ENCODE measurements at places on chromosomes 6 and 20.

GRCh38 chr6:37655666-37656065 lies 42.0 kb downstream of the MDGA1 start:
- DNase-seq: no peak

- no peak for DNase-seq
Measured at GRCh38 chr6:22112461-22112860, 184.4 kb downstream of the PRL start.

DNA sequence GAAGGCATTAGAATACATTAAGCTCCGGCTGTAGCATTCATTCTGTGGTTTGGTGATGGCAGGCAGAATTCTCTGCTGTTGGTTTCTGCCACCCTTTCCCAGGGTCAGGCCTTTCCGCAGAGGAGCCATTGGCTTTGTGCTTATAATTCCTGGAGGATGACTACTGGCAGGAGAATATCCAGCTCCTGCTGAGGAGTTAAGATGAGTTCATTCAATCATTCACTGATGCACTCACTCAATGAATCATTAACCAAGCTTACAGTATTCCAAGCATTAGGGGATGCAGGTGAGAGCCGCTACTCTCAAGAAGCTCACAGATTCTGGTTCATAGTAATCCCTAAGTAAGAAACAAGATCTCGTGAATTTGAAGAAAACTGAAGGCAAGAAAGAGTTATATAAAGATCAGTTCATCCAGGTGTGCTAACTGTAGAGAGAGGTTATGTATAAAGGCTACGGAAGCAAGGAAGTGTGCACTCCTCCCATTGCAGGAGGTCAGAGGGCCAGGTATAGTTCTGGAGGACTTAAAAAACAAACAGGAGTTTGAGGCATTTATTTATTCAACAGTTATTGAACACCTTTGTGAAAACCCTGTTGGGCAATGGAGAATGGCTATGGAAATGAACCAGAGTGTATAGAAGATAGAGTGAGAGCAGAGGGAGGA lies 75.5 kb downstream of the HMGN3 start:
- DNase-seq: no peak

- no peak for DNase-seq
Measured at GRCh38 chr6:45637611-45638257, 260.0 kb upstream of the SUPT3H start.

DNA sequence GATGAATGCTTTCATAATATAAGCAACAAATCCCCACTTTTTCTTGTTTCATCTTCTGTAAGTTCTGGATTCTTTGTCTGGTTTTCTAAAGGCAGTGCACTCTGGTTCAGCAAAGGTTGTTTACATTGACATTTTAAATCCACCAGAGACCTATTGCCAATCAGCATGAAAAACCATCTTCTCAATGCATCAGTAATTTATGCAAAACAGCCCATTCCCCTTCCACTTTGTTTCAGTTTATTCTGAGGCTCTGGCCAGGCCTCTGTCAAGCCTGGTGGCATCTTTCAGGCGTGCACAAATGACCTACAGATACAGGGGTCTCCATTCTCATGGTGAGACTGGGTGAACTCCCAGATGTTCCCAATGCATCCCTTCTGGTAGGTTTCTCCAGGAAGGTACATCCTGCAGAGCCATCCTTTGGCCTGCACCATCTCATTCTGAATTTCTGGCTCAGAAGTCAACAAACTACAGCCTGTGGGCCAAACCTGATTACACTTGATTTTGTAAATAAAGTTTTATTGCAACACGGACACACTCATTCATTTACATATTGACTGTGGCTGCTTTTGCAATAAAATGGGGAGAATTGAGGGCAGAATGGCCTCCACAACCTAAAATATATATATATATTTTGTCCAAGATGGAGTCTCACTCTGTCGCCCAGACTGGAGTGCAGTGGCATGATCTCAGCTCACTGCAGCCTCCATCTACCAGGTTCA lies 405.4 kb downstream of the PREX1 start:
- no peak for DNase-seq

DNA sequence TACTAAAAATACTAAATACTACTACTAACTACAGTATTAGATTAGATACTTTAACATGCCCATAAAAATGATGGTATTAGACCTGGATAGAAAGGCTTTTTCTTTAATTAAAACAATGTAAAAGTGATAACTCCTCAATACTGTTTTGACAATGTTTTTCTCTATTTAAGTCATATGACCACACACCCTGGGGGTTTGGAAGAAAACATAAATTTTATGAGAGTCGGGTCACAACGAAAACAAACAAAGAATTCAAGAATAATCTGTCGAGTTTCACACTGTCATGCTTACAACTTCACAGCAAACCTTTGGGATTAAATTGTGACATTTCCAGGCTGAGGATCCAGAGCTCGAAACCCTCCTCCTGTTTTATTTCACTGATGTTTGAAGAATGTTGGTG lies 107.4 kb upstream of the SOX4 start:
- DNase-seq: no peak

DNA sequence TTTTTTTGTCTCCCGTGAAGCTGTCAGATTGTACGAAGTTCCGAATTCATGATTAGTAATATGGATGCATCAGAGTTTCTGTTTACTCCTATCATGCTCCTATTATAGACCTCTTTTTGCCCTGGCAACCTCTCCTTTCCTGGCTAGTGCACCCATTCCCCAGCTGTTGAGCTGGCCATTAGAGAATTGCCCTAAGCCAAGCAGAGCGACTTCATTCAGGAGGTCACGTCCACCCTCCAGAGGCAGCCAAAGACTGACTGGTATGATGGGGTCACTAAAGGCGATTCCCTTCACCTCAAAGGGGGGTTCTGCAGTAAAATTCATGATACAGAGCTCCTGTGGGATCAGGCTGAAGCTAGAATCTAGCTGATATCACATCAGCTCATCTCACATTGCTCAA lies 351.9 kb downstream of the BTBD3 start:
- no peak for DNase-seq

GRCh38 chr6:53591873-53592272 lies 47.0 kb upstream of the GCLC start:
- DNase-seq: no peak

DNA sequence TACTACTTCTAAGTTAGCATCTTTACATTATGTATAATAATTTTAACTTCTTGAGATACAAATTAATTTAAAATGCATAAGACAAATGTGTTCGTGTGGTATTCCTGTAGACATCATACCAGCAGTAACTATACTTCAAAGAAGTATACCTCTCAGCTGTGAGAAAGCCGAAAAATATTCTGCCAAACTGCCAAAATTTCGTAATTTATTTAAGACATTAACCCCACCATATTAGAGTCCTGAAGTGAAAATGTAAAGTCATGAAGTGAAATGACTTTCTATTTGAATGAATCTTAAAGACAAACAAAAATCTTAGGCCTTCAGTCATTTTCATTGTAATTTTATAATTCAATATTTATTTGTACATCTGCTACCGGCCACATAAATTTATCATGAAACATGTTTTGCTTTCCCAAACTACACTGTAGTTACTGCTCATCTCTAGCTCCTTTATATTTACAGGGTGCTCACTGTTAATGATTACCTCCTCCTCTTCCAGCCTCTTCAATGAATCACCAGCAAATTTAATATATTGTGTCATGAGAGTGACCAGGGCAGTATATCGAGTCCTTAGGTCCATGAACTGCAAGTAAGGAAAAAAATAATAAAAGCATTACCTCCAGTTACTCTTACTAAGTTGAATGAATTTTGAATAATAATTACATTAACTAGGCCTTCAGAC lies 18.5 kb downstream of the DST start:
- no peak for DNase-seq

- DNase-seq: no peak
Measured at GRCh38 chr6:44052419-44053023, 74.7 kb downstream of the MRPL14 start.

DNA sequence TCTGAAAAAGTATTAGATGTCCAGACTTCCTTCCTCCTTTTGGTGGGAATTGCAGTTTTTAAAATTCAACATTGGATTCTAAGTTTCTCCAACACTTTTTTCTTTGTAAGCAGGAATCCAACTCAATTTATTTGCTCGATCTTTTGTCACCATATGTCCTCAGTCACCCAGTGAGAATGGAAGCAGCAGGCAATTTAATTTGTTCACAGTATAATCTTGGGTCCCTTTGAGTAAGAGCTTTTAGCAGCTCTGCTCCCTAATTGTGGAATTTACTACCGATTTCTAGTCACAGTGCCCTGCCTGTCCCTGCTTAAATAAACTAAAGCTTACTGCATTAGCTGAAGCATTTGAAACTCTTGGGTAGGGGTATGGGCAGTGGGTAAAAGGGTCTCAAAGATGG lies 98.6 kb downstream of the BTBD3 start:
- DNase-seq: no peak

GRCh38 chr6:34347303-34347702 lies 45.2 kb downstream of the NUDT3 start:
- no peak for DNase-seq

DNA sequence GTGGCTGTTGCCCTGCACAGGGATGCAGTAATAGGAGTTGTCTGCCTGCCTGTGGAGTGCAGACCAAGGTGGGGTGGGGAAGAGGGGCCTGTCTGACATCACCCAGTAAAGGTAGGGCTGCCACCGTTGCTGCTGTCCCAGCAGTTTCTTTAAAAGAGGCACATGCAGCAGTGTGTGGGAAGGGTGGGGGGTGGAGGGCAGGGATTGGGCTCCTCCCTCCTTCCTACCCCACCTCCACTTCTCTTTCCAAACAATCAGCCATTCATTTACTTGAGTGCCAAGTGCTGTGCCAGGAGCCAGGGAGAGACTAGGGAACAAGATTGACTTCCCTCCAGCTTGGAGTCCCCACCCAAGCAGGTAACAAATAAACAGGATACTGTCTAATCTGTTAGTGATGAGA lies 66.8 kb upstream of the MYL9 start:
- no peak for DNase-seq

DNA sequence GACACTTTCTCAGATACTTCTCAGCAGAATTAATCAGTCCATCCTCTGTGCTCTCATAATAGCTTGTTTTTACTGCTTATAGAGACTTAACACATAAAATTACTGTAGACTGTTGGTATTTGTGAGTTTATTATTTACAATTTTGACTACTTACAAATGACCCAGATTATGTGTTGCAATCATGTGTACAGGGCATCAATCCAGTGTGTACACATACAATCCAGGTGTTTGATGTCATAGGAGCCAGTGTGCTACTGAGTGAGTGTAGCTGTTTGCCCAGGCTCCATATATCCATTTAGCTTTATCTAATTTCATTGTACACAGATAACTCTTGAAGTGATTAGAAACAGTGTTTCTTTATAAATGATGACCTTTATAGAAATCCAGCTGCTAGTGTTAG lies 31.3 kb downstream of the TRMT11 start:
- DNase-seq: no peak

GRCh38 chr6:169038691-169039090 lies 215.0 kb downstream of the THBS2 start:
- no peak for DNase-seq

- DNase-seq: no peak
Measured at GRCh38 chr20:34420146-34420545, 57.1 kb downstream of the ITCH start.

GRCh38 chr6:75376347-75377024 lies 91.9 kb upstream of the TMEM30A start:
- DNase-seq: no peak

- no peak for DNase-seq
Measured at GRCh38 chr6:90500458-90500857, 86.4 kb downstream of the MAP3K7 start.

DNA sequence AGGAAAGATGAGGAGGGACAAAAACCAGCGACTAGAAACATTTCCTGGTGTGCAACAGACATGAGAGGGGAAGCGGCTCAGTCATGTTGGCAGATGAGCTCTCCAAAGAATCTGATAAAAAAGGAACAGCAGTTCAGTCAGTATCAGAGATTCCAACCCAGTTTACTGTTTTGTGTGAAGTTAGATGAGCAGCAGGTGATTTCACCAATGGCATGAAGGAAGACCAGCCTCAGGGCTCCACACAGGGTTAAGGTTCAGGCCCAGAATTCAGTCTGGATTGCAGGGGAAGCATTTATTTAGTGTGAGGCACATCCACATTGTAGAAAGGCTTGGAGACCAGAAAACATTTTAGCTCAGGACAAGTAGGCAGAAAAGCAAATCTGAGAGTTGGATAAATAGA lies 317.8 kb downstream of the C6orf118 start:
- no peak for DNase-seq

GRCh38 chr6:74550821-74551220 lies 655.0 kb downstream of the COL12A1 start:
- DNase-seq: no peak

DNA sequence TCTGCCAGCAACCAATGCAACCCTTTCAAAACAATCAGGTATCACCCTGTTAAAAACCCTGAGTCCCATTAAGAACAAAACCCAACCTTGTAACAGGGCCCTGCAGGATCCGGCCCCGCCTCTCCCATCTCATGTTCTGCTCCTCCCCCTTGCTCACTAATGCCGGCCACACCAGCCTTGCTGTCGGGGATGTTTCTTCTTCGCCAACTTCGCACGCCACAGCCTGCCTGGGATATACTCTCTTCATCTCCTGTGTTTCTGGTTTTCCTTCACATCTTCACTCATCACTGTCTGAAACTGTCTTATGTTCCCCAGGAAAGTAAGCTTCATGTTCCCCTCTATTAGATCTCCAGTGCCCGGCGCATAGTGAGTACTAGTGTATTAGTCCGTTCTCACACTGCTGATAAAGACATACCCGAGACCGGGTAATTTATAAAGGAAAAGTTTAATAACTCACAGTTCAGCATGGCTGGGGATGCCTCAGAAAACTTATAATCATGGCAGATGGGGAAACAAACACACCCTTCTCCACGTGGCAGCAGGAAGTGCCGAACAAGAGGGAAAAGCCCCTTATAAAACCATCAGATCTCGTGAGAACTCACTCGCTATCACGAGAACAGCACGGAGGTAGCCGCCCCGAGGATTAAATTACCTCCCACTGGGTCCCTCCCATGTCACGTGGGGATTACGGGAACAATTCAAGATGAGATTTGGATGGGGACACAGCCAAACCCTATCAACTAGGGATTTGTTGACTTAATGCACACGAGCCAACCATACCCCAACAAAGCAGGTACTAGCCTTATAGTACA lies 5.1 kb downstream of the TP53RK start:
- DNase-seq: no peak

GRCh38 chr6:106390088-106390487 lies 29.6 kb downstream of the CRYBG1 start:
- DNase-seq: no peak

- DNase-seq: no peak
Measured at GRCh38 chr6:111428811-111429210, 54.2 kb downstream of the REV3L start.

DNA sequence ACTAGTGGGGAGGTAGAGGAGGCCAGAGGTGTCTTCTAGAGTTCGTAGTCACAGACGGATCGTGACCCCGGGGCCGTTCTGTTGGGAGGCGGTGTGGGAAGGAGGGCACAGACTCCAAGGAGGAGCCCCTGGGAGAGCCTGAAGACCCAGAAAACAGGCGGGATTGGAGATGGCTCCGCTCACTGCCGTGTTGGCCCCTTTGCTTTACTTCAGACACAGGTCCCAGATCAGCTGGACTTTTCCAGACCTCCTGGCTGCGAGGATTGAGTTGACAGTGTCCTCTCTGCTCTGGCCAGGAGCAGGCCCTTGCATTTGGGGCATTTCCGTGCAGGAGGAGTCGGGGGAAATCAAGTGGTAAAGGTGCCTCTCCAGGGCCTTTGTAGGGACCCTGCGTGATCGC lies 112.9 kb downstream of the ARMC2 start:
- DNase-seq: no peak

GRCh38 chr6:126176282-126176681 lies 163.6 kb upstream of the CENPW start:
- no peak for DNase-seq

Data from amygdala (tissue), 56 donors.